ENCODE measurements at places on chromosomes 3 and 15.

DNA sequence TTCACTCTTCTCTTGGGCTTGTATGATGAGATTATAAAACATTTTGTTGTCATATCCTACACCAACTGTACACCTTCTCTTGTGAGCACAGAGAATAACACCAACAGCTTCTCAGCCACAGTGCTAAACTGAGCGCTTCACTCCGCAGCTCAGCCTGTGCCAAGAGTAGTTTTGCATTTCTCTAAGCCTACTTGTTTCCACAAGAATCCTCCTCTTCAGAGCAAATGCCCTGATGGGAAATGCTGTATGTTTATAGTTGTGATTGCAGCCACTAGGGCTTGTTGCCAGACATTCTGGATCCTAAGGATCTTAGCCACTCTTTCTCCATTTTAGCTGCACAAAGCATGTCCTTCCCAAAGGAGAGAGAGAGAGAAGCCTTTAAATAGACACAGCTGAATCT lies 138.8 kb upstream of the PLXND1 start:
- no peak for DNase-seq

DNA sequence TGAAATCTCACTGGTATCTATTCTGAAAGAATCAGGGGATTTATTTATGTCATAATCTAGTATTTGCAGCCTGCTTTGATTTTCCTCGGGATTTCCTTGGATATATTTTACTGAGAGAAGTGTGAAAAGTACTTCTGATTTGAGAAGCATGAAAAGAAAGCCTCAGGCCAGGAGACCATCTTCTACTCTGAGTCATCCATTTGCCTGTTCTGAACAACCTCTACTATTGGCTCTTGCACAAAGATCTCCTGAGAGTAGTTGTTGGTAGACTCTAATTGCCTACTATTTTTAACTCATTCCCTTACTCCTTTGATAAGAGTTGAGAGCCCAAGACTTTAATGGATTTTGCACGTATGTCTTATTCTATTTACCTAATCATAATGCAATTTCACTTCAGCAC lies 318.9 kb downstream of the BCHE start:
- DNase-seq = no peak

DNA sequence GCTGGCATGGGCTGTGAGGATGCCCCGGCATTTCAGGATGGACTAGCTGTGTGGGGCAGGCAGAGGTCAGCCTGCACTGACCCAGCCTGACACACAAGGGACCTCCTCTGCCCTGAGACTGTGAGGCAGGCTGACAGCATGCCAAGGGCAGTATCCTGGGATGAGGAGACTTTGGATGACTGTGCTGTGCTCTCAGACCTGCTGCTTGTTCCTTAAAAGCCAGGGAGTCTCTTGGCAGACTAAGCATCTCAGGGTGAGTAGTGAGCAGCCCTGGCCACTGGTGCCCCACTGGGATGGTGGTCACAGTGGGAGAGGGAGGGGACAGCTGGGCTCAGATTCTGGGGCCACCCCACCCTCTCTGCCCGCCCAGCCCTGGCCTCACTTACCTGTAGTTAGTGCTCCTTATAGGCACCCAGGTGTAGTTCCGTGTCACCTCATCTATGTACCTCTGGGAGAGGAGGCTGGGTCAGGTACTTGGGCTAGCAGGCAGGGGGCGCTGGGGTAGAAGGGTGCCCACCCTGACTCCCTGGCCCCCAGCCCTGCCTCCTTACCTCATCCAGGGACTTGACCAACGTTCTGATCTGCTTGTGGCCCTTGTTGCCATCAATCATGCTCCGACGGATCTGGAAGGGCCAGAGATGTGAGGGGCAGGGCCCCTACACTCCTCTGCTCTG lies 16.1 kb upstream of the TMEM115 start:
- no peak for DNase-seq

- no peak for DNase-seq
Measured at GRCh38 chr3:128870347-128870746, 9.1 kb upstream of the ACAD9 start.

DNA sequence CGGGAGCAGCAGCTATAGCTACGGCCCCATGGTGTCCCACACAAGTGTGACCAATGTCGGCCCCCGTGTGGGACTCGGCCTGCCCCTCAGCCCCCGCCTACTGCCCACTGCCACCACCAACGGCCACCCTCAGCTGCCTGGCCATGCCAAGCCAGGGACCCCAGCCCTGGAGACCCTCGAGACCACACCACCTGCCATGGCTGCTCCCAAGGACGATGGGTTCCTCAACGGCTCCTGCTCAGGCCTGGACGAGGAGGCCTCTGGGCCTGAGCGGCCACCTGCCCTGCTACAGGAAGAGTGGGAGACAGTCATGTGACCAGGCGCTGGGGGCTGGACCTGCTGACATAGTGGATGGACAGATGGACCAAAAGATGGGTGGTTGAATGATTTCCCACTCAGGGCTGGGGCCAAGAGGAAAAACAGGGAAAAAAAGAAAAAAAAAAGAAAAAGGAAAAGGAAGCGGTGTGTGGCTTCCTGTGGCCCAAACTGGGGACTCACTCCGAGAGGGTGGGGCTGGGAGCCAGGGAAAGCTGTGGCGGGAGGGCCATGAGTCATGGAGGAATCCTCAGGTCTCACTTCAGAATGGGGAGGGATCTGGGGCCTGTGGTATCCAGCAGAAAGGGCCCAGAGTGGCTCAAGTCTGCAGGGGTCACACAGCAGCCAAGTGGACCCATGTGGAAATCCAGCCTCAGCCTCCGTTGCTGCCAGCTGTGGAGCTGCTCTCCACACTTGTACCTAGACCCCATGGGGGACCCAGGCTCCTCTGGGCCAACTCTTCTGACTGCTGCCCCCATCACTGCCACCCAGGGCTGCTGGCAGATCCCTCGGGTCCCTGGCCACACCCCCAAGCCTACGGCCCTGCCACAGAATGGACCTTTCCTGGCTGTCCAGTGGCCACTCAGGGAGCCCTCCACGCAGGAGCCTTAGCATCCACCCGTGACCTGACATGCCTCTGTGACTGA lies 26.1 kb downstream of the PTH1R start:
- no peak for DNase-seq

GRCh38 chr15:38611228-38611627 lies 46.6 kb upstream of the RASGRP1 start:
- peak; percentile 42 for DNase-seq

DNA sequence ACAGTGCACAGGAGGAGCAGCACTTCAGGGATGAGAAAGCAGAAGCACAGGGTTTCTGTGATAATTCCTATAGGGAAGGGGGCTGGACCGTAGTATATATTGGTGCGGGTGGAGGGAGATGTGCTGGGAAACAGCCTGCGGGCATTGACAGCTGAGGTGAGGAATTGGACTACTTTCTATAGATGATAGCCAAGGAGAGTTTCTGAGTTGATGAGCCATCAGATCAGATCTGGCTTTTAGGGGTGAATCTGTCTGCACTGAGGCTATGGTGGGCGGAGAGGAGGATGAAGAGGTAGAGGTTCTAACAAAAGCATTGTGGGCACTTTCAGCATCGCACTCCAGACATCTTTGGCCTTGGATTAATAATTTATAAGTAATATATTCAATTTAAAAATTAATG lies 33.1 kb downstream of the SELENOT start:
- no peak for DNase-seq

DNA sequence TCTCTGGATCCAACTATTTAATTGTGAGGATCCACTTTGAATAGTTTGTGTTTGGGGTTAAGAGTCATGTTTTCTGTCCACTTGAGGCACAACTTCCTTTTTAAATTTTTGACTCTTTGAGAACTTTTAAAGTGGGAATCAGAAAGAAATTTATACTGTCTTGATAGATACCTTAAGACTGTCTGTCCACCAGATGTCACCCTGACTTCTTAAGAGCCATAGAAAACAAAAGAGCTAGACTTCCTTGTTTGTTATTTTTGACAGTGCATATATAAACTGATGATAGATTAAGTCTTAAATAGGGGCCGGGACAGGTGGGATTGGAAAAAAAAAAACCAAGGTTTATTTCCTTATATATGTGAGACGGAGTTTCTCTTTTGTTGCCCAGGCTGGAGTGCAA lies 52.1 kb upstream of the WDR72 start:
- DNase-seq = no peak

- no peak for DNase-seq
Measured at GRCh38 chr15:81398910-81399551, 25.0 kb upstream of the TMC3 start.

DNA sequence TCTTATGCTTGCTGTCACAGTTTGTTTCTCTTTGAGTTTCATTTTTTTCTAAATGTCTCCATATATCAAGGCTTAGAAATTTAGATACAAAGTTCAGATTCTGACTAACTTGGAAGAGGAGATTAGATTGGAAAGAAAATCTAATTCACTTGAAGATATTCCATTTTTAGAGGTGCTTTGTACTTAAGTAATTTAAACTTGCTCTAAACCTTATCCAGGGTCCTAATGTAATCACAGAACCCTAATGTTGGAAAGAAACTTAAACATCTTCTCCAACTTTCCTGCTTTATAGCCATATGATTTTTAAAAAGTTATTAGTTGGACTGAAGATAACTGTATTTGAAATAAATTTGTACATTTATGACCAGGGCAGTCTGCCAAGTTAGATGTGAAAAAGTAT lies 81.1 kb upstream of the ARHGEF3 start:
- no peak for DNase-seq

GRCh38 chr15:39922462-39923092 lies 2.5 kb upstream of the GPR176 start:
- no peak for DNase-seq

DNA sequence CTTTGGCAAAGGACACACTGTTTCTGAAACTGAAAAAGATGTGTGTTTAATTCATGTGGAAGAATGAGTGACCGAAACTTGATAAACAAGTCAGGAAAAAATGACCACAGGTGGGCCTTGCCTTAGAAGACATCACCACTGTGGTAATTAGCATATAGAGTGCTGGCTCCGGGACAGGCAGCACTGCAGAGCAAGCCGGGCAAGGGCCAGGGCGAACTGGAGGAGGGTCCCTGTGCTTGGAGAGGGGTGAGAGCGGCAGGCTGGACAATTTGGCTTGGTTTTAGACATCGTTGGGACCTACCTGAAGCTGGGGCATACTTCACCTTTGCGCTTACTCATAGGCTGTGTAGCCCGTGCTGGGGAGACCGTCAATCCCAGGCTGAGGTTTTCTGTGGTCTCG lies 8.2 kb downstream of the RTP3 start:
- DNase-seq = no peak

Data from stimulated activated CD4-positive, alpha-beta T cell treated with anti-CD3 and anti-CD28 coated beads, Interleukin-2, amount 100 ng/mL, for 24 hours (primary cell).